ENCODE measurements at places on chromosomes 2 and 18.

DNA sequence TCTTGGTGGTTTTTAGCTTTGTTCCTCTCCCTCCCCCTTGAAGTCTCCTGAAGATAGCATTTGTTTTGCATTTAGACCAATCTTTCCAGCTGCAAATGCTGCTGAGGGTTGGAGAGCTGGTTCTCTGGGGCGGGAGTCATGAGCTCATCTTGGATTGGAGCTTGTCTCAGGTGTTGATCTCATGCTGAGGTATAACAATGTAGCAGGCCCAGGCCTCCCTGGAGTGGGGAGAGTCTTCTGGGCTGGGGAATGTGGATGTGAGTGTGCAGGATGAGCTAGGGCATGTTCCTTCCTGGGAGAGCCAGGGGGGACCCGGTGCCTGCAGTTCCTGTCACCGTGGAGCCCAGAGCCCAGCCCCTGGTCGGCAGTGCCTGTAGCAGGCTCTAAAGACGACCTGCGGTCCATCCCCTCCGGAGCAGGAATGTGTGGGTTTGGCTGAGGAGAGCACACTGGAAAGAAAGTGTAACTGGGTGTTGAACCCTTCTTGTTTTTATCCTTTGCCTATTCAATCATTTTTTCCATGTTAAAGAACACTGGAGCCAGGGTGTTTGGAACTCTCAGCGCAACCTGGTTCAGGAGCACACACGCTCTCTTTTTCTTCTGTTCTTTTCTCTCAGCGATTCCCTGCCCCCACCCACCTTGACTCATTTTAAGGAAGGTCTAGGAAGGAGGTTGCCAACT, 2.7 kb downstream of the ZNF532 start:
- no peak for DNase-seq

DNA sequence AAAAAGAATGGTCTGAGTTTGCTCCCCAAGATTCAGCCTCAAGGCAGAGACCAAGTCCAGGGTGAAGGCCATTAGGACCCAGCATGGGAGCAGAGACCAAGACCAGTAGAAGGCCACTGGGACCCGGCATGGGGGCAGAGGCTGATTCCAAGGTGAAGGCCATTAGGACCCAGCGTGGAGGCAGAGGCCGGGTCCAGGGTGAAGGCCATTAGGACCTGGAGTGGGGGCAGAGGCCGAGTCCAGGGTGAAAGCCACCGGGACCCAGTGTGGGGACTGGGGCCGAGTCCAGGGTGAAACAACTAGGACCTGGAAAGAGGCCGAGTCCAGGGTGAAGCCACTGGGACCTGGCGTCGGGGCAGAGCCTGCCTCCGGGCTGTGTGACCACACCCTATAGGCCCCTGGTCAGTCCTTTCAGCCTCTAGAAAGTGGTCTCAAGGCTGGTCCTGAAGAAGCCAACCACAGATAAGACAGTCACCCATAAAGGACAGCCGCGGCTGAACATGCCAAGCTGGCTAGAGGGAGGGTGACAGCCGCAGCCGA, 113.8 kb upstream of the SALL3 start:
- no peak for DNase-seq

- DNase-seq, result no peak
Measured at GRCh38 chr2:179745635-179746256, 115.7 kb downstream of the ZNF385B start.

GRCh38 chr2:210577263-210578071, 21.1 kb downstream of the CPS1 start:
- no peak for DNase-seq

GRCh38 chr2:3449086-3449485, 69.6 kb downstream of the TRAPPC12 start:
- no peak for DNase-seq

DNA sequence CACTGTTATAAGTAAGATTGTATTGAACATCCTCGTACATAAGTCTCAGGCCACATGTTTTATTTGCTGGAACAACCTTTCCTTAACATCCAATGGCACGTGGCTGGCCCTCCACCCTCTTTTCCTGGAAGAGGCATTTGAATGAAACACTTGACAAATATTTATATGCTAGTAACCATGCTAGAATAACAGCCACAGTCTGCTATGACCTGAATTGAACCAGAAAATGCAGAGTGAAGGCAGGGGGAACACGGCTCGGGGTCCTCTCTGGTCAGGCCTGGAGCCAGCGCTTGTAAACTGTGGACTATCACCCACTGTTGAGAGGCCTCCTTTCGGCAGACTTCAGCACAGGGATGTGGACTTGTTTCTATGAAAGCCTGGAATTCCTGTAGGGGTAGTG, 198.2 kb upstream of the COPS8 start:
- DNase-seq, result no peak

DNA sequence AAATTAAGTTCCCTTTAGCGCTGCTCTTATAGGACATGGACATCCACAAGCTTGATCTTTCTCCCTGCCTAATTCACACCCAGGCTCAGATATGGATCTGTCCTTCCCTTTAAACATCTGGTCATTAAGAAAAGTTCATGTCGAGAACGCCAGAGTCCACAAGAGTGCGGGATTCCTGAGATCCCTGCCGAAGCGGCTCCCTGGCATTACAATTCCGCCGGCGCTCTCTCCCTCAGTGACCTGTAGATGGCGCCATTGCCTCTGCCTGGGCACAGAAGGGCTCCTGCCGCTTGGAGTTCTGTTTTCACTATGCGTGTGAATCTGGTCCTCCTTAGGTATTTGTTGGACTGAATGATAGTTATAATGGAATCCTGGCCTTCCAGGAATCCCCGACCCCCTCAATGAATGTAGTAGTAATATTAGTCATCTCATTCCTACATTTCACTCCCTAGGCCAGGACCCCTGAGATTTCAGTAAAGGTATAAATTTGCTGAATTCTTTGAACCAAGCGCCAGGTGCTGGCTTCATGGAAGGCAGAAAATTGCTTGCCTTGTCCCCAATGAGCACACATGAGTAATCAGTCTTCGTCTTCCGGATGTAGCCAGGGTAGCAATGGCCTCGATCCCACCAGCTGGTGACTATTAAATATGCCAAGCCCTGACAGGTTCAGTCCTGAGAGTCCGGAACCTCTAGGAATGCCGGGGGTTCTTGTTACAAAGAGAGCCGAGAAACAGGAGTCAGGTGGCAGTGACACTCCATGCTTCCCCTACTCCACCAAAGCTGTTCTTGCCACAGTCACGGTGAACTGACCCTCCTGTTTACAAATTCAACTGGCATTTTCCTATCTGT, 26.4 kb upstream of the CD207 start:
- DNase-seq, result peak; percentile 68

DNA sequence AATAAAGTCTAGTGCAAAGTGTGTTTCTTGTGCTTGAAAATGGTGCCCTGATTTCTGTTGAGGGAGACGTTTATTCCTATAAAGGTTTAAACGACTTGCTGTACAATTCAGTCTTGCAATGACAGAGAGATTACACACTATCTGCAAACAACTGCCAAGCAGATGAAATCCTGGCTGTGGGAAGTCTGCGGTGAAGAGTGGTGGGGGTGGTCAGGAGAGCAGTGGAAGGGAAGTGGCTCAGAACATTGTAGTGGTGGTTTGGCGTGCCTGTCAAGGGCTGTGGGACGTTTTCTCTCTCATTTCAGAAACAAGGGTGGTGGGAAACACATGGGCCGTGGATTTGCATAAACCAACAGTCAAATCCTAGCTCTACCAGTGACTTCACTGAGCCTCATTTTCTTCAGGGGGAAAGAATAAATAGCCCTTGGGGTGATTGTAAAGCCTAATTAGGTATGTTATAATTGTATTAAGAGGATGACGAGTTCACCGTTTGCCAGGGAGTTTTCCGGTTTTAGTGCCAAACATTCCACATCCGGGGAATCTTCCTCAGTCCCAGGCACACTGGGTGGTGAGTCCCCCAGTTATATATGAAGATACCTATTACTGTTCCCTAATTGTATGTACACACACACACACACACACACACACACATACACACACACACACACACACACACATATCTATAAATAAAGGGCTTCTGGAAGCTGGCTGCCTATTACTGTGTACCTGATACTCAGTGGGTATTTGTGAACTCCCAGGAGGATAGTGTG, 115.0 kb downstream of the SPTBN1 start:
- peak; percentile 54 for DNase-seq

GRCh38 chr18:57436965-57437333, 1.8 kb downstream of the ONECUT2 start:
- DNase-seq, result no peak

GRCh38 chr2:120754067-120754960, 18.6 kb downstream of the GLI2 start:
- DNase-seq, result no peak

GRCh38 chr18:54173980-54174630, 50.4 kb downstream of the MBD2 start:
- DNase-seq, result no peak

GRCh38 chr2:112518807-112519206, 23.5 kb upstream of the POLR1B start:
- no peak for DNase-seq

DNA sequence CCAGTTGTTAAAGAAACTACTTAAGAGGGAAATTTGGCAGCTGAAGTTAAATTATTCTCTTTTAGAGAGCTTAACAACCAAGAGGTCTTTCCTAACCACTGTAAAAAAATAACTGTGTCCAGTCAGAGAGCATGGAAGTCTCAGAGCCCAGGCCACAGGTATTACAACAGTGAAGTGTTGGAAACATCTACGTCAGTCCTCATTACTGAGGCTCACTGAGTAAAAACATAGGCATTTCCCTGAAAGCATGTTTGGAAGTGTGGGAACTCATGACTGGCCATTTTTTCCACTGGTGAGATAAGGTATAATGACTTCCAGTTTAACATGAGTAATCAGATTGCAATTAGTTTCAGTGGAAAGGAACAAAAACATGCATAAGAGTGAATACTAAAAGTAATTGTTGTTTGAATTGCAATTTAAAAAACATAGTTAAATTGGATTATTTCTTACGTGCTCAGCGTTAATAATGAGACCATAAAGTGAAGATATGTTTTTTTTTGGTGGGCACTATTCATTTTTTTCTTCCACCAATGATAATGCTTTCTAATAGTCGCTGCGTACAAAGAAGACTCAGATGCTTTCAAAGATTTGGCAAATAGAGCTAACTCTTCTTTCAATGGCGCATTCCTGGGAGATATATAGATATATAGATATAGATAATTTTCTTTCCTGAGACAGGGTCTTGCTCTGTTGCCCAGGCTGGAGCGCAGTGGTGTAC, 60.8 kb downstream of the EFEMP1 start:
- DNase-seq, result no peak

- no peak for DNase-seq
Measured at GRCh38 chr2:36468463-36469105, 113.0 kb downstream of the CRIM1 start.

GRCh38 chr2:146785101-146785500, 1059.7 kb upstream of the ACVR2A start:
- DNase-seq, result no peak

DNA sequence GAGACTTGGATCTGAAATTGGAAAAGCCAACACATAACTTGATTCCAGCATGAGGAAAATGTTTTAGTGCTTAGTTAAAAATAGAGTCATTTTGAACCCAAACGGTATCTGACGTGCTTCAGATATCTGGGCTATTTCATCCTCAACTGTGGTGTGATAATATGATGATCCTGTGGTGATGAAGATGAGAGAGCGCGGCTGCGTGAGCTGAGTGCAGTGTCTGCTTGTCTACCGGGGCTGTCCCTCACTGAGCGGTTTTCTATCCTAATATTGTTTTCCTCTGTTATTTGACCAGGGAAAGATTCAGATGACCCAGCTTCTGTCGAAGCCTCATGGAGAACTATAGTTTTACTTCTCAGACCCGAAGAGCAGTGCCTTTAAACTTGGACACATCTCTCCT, 5.8 kb downstream of the TWIST2 start:
- DNase-seq, result no peak

All from CD14-positive monocyte (primary cell).